ENCODE measurements at places on chromosomes 16 and 17. TPM values are rescaled to one million over a fixed set of nuclear protein-coding genes. Genes with fewer than 3 reads are reported as not detected.

Gene ANKRD40CL
- not detected for total RNA-seq

Gene CDH1
- 16.1 TPM for total RNA-seq

GRCh38 chr17:21250854-21251253 lies 2.4 kb downstream of the NATD1 start:
- peak; percentile 73 for DNase-seq

- DNase-seq = no peak
These were observed 41.4 kb downstream of the FOXK2 start for GRCh38 chr17:82560802-82561428.

GRCh38 chr17:44038604-44039011 lies 23.8 kb upstream of the TMEM101 start:
- DNase-seq = no peak

GRCh38 chr16:71985262-71985974 lies 14.8 kb downstream of the PKD1L3 start:
- no peak for DNase-seq

DNA sequence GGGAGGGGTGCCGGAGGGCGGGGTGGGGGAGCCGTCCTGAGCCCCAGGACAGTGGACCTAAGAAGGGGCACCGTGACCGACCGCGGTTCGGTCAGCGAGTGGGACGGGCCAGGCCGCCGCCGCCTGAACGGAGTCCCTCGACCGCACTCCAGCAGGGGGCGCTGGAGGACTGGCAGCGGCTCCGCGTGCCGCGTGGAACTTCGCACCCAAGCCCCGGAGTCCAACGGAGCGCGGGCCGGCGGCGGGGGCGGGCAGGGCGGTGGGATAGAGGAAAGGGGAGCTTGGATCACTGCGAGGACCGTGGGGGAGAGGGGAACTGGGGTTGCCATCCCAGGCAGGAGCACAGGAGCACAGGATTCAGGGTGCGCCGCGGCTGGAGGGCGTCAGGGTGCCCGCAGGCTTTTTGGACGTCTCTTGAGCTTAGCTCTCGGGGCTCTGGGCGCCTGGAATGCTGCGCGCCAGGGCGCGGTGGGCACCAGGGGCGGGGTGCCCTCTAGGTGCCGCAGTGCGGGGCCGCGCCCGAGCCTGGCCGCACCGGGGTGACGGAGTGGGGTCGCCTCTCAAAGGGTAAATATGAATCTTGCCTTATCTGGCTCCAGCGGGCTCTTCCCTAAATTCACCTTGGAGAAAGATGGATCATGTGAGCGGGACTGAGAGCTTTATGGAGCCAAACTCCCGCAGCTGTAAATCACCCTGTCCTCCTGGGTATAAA lies 379 bp upstream of the OTOP2 start:
- peak; percentile 94 for DNase-seq

Measured in spleen (tissue), 13 donors.